ENCODE measurements at places on chromosomes 6 and 20.

DNA sequence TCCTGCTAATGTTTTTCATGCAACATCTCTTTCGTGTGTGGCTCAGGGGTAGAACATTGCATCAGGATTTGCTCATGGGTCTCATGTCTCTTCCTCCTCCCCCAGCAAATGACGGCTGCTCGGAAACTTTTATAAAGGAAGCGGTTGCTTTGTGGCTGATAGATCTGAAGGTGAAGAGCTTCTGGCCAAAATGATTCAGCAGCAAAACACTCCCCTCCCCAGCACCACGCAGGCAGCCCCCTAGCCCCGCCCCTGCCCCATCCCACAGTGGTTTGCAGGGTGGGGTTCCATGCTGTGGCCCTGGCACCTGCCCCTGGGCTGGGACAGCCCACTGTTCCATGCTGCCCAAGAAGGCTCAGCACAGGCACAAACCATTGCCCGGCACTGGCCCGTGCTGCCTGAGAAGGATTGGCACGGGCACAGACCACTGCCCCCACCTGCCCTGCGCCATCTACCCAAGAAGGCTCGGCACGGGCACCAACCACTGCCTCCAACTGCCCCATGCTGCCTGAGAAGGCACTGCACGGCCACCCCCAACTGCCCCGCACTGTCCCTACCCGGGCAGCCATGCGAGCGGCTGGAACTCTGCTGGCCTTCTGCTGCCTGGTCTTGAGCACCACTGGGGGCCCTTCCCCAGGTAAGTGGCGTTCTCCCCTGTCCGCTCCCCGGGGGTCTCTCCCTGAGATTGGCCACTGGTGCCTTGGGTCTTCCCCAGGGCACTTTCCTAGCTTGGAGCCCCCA, at the start of gene CST7:
Gene CST7, plus strand, starts transcription at position 331 of the 741 bp plus-strand sequence. Its CDS starts 237 bp downstream, at position 568.
- DNase-seq, result peak; percentile 87

GRCh38 chr6:133101790-133102189, 139.4 kb upstream of the EYA4 start:
- no peak for DNase-seq

DNA sequence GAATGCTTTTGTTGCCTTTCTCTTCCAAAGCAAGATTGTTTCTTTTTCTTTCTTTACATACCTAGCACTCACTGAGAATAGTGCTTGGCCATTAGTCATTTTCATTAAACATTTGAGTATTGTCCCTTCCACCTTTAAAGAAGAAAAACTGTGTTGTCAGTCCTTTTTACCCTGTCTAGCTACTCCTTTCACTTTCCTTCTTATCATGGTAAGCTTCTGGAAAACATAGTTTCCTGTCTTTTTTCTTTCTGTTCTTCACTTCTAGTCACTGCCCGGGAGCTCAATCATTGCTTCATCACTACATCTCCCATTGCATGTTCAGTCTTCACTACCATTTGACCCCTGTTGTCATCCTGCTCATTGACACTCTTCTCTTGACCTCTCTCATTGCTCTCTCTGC, 12.1 kb downstream of the VAPB start:
- DNase-seq, result no peak

- DNase-seq, result no peak
Observed at GRCh38 chr6:143673669-143674068, 4.1 kb upstream of the PHACTR2 start.

DNA sequence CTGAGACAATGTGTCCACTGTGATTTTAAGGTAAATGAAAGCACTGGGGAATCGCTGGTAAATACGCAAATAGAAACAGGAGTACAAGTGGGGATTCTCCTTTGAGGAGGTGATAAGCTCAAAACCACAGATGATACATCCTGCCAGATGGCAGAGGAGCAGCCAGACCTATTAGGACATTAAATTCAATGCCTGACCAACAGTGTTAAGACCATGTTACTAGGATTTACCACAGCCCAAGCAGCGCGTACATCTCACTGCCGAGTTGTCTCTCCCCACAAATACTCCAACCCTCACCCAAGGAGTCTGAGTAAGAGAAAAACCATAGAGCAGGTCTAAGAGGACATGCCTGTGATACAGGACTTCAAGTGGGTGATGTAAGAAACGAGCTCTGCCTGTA, 68.9 kb upstream of the TULP1 start:
- DNase-seq, result no peak

DNA sequence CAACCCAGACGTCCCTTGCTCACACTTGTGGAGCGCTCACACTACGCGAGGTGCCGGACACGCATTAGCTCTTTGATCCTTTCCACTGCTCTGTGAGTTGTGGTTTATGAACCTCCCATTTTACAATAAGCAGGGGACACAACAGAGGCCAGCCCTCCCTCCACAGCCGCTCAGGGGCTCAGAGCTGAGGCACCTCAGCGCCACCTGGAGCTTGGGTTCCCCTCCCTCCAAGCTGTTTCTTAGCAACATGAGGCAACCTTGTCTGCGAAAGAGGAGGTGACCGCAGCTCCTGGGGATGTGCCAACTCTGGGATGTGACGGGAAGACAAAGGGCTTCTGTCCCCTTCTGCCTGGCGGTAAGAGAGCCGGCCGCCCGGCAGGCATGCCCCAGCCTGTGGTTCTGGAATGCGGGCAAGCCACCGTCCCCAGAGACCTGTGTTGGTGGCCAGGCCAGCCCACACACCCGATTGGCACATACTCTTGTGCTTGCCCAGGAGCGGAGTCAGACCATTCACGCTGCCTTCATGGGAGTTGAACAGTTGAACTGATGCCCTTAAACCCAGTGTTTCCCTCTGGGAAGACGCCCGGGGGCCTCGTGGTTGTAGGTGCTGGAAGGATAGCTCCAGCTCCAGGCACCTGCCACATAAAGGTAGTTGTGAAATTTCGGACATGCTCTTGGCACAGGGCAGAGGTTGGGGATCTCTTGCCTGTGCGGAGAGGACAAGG, 44.5 kb downstream of the RBM38 start:
- no peak for DNase-seq

DNA sequence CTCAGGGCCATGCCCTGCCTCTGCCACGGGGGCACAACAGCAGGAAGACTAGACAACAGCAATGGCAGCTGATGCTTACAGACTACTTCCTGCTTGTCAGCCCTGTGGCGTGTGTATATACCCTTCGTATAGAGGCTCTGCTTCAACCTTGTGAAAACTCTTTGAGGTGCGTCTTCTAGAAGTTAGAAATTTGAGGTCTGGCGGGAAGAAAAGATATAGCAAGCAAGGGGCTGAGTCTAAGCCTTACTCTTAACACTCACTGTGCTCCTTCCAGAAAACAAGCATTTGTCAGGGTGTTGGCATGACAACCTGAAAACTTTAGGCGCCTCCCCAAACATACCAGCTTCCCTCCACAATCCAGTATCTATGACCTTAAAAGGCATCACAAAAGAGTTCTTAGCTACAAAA, 33.3 kb downstream of the JPH2 start:
- DNase-seq, result no peak

GRCh38 chr6:163554663-163555062, 140.1 kb downstream of the QKI start:
- DNase-seq, result peak; percentile 52

All from effector memory CD8-positive, alpha-beta T cell (primary cell).